ENCODE measurements at places on chromosomes 5 and 9.

- no peak for DNase-seq
These were observed 164.3 kb downstream of the SYK start for GRCh38 chr9:90966031-90966290.

DNA sequence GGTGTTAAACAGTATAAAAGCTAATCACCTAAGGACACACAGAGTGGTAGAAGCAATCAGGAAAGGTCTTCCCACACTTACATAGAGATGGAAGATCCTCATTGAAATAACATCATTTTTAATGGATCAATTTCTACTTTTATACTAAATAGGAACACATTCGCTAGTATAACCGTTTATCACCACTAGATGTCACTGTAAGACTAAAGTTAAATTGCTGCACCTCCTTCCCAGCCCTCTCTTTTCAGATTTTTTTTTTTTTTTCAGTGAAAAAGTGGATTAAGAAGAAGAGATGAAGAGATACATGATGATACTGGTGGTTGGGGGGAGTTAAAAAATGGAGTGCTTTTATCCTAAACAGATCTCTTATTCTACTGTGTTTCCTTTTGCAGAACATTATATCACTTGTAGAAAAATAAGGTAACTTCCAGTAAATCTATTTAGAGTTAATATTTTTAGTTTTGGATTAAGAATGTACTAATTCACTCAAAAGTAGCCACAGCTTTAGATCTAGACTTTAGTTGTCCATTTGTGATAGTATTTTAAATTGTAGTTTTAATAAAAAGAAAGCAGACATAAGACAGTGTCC is 116.9 kb upstream of the ARRDC3 start:
- no peak for DNase-seq

DNA sequence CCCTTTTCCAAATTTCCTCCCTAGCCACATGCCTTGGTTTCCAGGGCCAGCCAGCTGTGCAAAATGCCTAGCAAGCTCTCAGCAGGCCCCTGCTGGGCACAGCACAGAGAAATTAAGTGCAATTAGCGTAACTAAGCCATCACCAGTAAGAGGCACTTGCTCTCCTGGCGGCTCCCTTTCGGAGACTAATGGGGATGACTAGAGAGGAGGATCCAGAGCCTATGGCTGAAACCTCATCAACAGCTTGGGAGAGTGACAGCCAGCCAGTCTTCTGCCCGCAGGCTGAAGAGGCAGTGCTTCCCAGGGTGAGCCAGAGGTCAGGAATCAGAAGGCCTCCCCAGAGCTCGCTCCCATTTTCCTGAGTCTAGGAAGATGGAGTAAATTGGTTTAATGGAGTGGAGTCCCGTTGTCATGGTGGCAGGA is 108.4 kb downstream of the KCNIP1 start:
- no peak for DNase-seq

- no peak for DNase-seq
These were observed 30.4 kb downstream of the RAB14 start for GRCh38 chr9:121171236-121171635.

GRCh38 chr9:32854271-32854670 is 70.9 kb downstream of the TMEM215 start:
- no peak for DNase-seq

GRCh38 chr5:36312953-36313672 is 11.4 kb upstream of the RANBP3L start:
- DNase-seq, result no peak

All from CD4-positive, alpha-beta T cell treated with Interleukin-6 at 100 ng/mL for 8 hours (primary cell).